ENCODE measurements at places on chromosomes 3 and 15. TPM values are rescaled to one million over a fixed set of nuclear protein-coding genes. Genes with fewer than 3 reads are reported as not detected.
A peak's percentile ranks its signal among the peaks of the same experiment; 100 is the strongest.

Gene PLA2G4D
- total RNA-seq, result not detected

Gene NCK1
- total RNA-seq, result 45.8 TPM

Gene EEF1AKMT4
- 1.2 TPM for total RNA-seq

Gene ABHD14A
- total RNA-seq, result 9.9 TPM

Gene KBTBD13
- total RNA-seq, result not detected

Gene GOLGA8R
- 7.3 TPM for total RNA-seq

Gene PLSCR5
- not detected for total RNA-seq

Gene RTP4
- 1.6 TPM for total RNA-seq

Gene AGBL1
- not detected for total RNA-seq

Gene LINGO1
- not detected for total RNA-seq

Gene SCN11A
- 0.07 TPM for total RNA-seq

Gene IQCH
- total RNA-seq, result 1.9 TPM

DNA sequence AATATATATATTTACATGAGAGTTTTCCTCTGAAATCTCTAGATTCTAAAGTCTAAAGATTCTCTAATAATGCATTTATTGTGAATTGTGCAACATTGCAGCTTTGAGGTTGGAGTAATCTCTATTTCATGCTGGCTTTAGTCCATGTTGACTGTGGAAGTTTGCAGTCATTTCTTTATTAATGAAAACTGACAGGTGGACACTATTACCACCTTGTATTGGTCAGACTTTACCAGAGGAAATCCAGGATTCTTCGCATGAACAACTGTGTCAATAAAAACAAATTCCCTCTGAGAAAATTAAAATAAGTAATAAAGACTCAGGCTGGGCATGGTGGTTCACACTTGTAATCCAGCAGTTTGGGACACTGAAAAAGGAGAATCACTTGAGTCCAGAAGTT, 274.1 kb downstream of the SHQ1 start:
- DNase-seq, result no peak

DNA sequence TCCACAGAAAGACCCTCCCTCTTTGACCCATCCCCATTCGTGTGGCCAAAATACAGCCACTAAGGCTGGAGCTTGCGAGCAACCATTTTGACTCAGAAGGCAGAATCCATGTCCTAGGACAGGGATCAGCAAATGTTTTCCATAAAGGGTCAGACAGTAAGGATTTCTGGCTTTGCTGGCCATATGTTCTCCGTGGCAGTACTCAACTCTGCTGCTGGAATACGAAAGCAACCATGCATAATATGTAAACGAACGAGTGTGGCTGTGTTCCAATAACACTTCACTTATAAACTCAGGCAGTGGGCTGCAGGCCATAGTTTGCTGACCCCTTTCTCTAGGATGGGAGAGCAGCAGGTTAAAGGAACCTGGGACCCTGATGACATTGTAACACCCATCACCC, 77.6 kb upstream of the WNT5A start:
- no peak for DNase-seq

GRCh38 chr15:44034933-44035624, 160.0 kb downstream of the FRMD5 start:
- no peak for DNase-seq

- DNase-seq, result no peak
These were observed 1.0 kb downstream of the DTWD1 start for GRCh38 chr15:49621887-49622286.

DNA sequence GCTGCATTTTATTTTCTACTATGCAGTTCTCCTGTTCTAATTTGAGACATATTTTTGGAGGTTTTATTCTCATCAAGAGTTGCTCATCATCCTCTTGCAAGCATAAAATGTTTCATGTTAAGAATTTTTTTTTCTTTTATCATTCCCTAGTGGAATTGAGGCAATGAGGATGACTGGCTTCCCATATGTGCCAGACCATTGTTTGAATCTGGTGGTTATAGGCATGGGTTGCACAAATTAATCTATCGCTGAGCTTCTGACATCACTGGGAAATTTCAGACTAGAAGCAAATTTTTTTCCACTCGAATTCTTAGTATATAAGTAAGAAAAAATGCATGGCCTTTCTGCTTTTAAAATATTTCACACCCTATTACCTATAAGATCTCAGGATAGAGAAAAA, 279.1 kb upstream of the PLSCR5 start:
- no peak for DNase-seq

GRCh38 chr3:36489679-36490425, 109.5 kb downstream of the STAC start:
- no peak for DNase-seq

DNA sequence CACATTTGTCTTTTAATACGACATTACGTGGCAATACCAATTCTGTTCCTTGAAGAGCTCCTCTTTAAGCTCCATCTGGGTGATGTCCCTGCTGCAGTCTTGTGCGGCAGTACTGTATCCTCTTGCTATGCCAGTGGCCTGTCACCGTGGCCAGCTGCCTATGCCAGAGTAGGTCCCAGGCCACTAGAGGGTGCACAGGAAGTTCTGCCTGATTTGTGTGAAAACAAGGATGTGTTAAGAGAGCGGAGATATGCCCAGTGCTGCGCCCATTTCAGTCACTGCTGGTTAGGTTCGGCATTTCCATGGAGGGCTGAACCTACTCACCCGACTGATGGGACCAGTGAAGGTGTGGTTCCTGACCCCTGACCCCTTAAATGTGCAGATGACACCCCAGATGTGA, 25.2 kb downstream of the NIPA1 start:
- DNase-seq, result no peak

DNA sequence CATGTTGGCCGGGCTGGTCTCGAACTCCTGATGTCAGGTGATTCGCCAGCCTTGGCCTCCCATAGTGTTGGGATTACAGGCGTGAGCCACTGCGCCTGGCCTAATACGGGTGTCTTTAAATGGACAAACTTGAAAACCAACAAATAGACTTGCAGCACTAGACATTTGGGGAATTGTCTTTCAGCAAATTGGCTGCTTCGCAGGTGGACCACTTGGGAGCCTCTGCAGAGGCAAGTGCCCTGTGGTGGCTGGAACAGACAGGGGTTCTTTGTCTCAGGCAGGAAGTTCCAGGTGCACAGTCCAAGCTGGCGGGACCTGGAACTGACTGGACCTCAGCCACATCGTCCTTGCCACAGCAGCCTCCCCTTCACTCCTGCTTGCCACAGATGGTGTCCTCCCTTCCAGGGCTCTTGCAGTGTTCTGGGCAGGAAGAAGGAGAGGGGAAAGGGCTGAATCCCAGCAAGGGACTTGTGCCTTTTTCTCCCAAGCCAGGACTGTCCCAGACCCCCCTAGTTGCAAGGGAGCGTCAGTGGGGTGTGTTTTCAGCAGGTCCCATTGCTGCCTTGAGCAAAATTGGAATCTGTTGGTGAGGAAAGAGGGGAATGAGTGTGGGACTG, 94.3 kb downstream of the TBC1D2B start:
- no peak for DNase-seq

DNA sequence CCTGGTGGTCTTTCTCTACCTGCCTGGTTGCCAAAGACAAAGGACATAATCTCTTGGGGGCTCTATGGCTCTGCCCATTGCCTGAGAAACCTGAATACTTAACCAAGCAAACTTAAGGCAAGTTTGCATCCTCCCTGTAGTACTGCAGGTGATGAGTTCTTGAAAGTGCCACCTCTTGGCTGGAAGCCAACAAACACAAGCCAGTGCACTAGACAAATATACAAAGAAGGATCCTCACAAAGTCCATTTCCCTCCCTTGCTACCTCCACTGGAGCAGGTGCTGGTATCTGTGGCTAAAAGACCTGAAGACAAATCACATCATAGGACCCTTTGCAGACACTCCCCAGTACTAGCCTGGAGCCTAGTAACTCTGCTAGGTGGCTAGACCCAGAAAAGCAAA, 772.3 kb downstream of the SI start:
- DNase-seq, result no peak

- DNase-seq, result no peak
These were observed 118.3 kb downstream of the FNDC3B start for GRCh38 chr3:172157564-172158258.

- DNase-seq, result no peak
These were observed 314.4 kb downstream of the MECOM start for GRCh38 chr3:169348929-169349621.

DNA sequence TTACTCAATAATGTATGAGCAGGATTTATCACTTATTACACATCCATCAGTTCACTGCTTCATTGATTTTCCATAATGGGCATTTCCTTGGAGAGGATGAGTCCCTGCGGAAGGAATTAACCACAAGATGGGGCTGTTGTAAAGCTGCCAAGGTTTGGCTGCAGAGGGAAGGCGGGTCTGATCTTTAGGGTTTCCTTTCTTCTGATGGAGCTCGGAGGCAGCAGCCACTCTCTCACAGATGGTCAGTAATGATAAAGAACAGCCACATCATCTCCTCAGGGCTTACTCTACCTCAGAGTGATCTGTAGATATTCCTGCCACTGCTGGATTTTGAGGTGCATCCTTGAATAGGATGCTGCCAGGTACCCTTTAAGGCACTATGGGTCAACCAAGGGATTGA, 115.2 kb downstream of the USP13 start:
- no peak for DNase-seq

DNA sequence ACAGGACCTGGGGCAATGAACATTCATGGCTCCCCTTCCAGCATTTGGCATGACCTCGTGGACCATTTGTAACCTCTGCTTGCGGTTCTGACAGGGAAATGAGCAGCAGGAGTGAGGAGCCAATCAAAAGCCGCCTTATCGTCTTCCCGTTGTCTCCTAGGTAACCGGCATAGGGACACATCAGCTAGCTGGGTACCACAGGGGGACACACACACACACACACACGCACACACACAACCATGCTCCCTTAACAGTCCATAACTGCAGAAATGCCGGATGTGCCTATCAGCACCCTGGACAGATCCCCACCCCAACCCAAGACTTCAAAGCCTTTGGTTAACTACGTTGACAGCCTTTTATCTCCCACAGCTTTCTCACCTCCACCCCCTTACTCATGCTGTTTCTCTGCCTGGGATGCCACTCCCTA, 53.4 kb upstream of the CCDC174 start:
- DNase-seq, result peak; percentile 4

- no peak for DNase-seq
These were observed 206.0 kb upstream of the KBTBD8 start for GRCh38 chr3:66792086-66792485.

DNA sequence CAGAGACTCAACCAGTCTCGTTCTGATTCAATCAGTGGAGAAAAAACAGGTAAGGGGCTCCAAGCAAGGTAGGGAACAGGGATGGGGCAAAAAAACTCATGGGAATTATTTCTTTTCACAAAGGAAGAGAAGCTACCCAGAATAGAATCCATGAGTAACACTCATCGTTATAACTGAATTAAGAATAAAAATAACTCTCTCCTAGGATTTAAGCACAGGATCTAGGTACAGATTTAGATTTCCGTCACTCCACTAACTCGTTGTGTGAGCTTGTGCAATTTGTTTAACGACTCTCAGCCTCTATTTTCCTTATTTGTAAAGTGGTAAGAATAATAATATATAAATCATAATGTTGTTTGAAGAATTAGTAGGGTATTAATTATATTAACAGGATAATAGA, 68.6 kb downstream of the ADAMTS9 start:
- no peak for DNase-seq

DNA sequence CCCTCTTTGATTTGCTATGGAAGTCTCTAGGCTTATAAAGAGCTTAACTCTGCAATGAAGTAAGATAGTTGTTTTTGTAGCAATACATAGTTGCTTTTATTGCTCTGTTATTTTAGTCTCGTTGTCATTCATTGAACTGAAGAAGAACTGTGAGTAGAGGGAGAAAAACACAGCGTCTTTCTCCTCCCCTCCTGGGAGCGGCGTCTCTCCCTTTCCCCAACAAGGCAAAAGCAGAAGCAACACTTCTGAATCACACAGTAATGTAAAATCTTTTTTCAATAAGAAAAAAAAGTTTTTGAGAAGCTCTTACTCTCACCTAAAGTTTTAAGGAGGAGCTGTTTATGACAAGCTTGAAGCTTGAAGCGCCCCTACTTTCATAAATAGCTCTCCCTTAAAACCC, 119.3 kb upstream of the SLC7A14 start:
- no peak for DNase-seq

DNA sequence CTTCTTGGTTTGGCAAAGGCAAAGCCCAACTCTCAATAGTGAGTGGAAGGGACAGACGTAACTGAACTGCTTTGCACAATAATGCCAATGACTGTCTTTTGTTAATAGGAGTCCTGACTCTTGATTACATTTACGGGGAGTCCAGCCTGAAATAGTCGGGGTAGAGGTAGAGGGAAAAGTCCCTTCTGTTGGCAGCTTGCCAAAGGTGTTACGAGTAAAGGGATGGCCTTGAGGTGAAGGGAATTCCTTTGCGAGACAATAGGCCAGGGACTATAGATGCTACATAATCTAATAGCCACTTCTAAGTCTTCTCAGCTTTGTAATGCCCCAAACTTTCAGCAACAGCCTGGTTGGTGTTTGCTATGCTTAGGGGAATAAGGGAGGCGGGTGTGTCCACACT, 2.2 kb upstream of the SENP2 start:
- DNase-seq, result no peak

DNA sequence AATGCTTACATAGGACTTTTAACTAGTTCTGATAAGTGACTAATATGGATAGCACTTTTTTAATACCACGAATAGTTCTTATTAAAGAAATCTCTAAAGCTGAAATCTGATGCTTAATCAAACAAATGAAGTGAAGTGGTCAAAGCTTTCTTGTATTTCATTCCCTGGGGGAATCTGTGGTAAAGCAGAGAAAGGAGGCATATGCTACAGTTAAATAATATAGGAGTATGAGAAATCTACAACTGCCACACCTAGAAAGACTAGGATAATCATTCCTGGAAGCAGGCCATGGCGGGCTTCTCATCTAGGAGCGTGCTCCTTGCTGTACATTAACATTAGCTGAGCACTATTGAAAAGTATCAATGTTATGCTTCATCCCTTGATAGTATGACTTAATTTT, 835.7 kb downstream of the OTOL1 start:
- no peak for DNase-seq

- DNase-seq, result peak; percentile 13
These were observed 95.7 kb upstream of the ALDH1A3 start for GRCh38 chr15:100783760-100784492.

- no peak for DNase-seq
These were observed 87.9 kb downstream of the ARPP21 start for GRCh38 chr3:35727179-35727578.

DNA sequence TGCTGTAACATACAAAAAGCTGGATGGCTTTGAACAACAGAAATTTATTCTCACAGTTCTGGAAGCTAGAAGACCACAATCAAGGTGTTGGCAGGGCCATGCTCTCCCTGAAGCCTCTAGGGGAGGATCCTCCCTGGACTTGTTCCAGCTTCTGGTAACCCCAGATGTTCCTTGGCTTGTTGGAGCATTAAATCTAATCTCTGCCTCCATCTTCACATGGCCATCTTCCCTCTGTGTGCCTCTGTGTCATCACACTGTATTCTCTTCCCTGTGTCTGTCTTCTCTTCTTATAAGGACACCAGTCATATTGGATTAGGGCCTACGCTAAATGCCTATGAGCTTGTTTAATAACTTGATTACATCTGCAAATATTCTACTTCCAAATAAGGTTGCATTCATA, 109.5 kb downstream of the STAG1 start:
- no peak for DNase-seq

GRCh38 chr3:30435861-30436331, 170.5 kb upstream of the TGFBR2 start:
- DNase-seq, result no peak

- no peak for DNase-seq
These were observed 14.1 kb downstream of the GYG1 start for GRCh38 chr3:149005416-149005815.

- DNase-seq, result no peak
These were observed 29.9 kb upstream of the STT3B start for GRCh38 chr3:31502803-31503221.

- DNase-seq, result no peak
These were observed 74.2 kb upstream of the SATB1 start for GRCh38 chr3:18499301-18499700.
